A549 treated with CpdA at 1 μM for 4 hours (cell line): ENCODE measurements at places on chromosomes 12 and 14. TPM values are rescaled to one million over a fixed set of nuclear protein-coding genes. Genes with fewer than 3 reads are reported as not detected.

GARIN6 gene
- total RNA-seq = not detected in 5 replicates

IFI27 gene
- 0.62 to 2.3 TPM (median 0.95 TPM) in 5 replicates for total RNA-seq

ATN1 gene
- 48.9 to 77.1 TPM (median 73.0 TPM) in 5 replicates for total RNA-seq

OR6C4 gene
- total RNA-seq = not detected in 5 replicates

MUCL1 gene
- total RNA-seq = not detected in 5 replicates

BHLHE41 gene
- total RNA-seq = 0.57 to 2.4 TPM (median 0.97 TPM) in 5 replicates

KRT72 gene
- not detected in 5 replicates for total RNA-seq

PLEKHG7 gene
- total RNA-seq = 0.02 TPM in 1 of 5 replicates, not detected in the others

RHEBL1 gene
- 5.1 to 6.3 TPM (median 5.6 TPM) in 5 replicates for total RNA-seq

GLS2 gene
- total RNA-seq = 0.12 to 0.25 TPM (median 0.17 TPM) in 5 replicates

GLIPR1L1 gene
- not detected in 5 replicates for total RNA-seq

TRPV4 gene
- 0.07 to 0.11 TPM (median 0.09 TPM) in 4 of 5 replicates, not detected in the other for total RNA-seq

OR10AD1 gene
- not detected in 5 replicates for total RNA-seq

DLK1 gene
- total RNA-seq = 0.22 to 0.65 TPM (median 0.48 TPM) in 5 replicates

DPF3 gene
- 0.10 to 0.61 TPM (median 0.27 TPM) in 5 replicates for total RNA-seq

CAMKK2 gene
- total RNA-seq = 17.9 to 26.3 TPM (median 25.0 TPM) in 5 replicates

KRT80 gene
- total RNA-seq = 46.5 to 67.3 TPM (median 57.9 TPM) in 5 replicates

HELB gene
- 1.5 to 1.7 TPM (median 1.7 TPM) in 5 replicates for total RNA-seq

TAS2R43 gene
- not detected in 5 replicates for total RNA-seq

SOX5 gene
- total RNA-seq = not detected in 5 replicates

SERPINA5 gene
- total RNA-seq = 0.06 to 0.29 TPM (median 0.14 TPM) in 4 of 5 replicates, not detected in the other

PSMA3 gene
- 198 to 273 TPM (median 205 TPM) in 5 replicates for total RNA-seq

INHBC gene
- total RNA-seq = 0.03 to 0.07 TPM in 2 of 5 replicates, not detected in the others

KRT77 gene
- total RNA-seq = not detected in 5 replicates

DACT1 gene
- total RNA-seq = 0.40 to 0.81 TPM (median 0.54 TPM) in 5 replicates

ANKRD33 gene
- total RNA-seq = 0.08 TPM in 1 of 5 replicates, not detected in the others

MAP4K5 gene
- total RNA-seq = 34.3 to 44.1 TPM (median 41.3 TPM) in 5 replicates
